ENCODE measurements at places on chromosomes 4 and X.

GRCh38 chrX:103727115-103727514 is 16.4 kb downstream of the TMEM31 start:
- DNase-seq: no peak

GRCh38 chr4:174855050-174855449 is 26.0 kb upstream of the GLRA3 start:
- DNase-seq: no peak

DNA sequence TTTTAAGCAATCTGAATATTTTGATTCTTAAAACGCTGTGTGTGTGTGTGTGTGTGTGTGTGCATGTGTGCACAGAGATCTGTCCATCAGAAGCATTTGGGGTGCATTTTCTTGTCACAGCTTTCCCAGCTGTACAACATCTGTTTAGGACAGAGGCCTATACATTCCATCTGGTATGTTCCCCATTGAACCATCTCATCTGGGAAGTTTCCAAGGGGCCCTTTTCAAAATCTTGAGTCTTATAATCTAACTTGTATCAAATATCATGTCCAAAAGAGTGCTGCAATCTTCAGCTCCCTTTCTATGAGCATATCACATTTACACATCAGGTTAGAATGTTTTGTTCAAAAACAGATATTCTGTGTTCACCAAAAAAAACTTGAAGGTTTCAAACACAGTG is 16.5 kb upstream of the MID1 start:
- no peak for DNase-seq

GRCh38 chr4:15130441-15130840 is 128.2 kb downstream of the CPEB2 start:
- DNase-seq: no peak

DNA sequence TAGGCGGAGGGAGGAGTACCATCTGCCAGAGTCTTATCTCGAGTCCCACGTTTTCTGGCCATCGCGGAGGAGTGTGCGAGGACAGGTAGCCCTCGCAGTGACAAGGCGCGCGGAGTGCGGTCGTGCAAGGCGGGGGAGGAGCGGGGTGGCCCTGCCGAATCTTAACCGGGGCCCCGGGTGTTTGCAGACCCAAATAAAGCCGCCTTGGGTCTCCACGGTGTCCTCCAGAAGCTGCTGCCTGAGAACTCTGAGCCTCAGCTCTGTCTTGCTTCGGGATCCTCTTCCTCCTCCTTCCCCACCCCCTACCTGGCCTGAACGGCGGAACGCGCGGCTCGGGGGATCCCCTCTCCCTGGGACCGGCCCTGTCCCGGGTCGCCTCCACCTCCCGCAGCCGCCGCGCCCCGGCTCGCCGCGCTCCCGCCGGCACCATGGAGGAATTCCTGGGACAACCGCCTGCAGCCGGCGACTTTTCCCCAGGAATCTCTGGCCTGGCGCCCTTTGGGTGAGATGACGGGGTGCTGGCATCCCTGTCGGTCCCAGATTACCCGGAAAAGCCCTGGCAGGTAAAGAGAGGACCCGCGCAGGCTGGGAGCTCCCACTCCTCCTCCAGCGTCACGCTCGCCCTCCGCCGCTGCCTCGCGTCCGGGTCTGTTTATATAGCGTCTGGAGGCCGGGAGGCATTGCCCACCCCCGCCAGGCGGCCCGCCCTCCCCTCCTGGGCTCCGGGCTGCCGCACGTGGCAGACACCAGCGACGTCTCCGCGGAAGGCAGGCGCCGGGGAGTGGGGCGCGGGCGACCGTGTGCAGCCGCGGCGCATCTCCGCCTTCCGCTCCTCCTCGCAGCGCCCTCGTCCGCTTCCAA is at the start of gene GALNTL6:
Gene GALNTL6 (plus strand): TSS at position 740 of the 861 bp plus-strand sequence.
- DNase-seq: no peak

DNA sequence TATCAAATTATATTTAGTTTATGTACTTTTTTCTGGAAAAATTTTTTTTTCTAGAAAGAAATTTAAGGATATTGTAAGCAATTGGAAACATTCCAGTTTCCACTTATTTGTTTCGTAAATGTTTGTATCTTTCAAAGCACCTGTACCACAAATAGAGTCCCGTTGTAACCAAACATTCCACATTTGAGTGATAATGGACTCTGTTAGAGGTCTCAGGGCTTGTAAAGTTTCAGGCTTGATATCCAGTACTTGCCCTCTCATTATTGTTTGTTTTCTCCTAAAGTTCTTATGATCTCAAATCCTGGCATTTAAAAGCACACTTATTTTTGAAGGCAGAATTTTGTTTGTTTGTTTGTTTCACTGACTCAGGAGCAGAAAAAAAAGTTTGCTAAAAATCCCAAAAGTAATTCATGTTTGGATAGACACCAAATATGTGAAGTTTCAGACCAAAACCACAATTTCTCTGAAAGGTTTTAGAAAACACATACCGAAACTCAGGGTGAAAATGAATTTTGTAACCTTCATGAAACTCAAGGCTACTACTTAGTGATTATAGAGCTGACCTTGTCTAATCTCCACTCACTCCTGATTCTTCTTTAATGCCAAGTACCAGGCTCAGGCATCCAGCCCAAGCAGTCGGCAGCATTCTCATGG is 5.7 kb upstream of the TMEM192 start:
- DNase-seq: no peak

DNA sequence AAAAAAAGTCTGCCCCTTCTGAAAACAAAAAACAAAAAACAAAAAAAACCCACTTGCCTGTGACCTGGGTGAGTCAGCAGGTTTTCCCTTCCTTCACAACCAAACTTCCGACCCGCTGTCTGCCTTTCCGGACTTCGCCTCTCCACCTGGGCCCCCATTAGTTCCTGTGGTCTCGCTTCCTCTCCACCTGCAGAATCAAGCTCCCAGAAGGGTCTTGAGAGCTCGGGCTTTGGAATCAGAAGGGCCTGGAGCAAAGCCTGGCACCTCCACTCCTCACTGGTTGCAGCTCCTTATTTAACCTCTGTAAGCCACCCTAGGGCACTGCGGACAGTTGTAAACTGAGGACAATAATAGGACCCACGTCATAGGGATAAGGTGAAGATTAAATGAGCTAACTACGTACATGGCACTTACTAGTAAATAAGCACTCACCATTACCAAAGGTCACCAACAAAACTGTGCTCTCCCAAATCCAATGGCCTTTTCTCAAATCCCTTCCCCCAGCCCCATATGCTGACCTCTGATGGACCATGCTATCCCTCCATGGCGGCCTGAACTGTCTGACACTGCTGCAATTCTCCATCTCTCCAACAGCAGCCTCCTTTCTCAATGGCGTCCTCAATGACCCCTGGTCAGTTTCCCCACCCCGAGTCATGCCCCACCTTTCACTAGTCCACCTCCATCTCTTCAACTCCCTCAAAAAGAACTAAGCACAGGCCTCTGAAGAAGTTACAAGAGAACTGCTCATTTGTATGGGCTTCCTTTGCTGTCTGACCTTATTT is 64.2 kb downstream of the IRF2 start:
- DNase-seq: peak; percentile 36

DNA sequence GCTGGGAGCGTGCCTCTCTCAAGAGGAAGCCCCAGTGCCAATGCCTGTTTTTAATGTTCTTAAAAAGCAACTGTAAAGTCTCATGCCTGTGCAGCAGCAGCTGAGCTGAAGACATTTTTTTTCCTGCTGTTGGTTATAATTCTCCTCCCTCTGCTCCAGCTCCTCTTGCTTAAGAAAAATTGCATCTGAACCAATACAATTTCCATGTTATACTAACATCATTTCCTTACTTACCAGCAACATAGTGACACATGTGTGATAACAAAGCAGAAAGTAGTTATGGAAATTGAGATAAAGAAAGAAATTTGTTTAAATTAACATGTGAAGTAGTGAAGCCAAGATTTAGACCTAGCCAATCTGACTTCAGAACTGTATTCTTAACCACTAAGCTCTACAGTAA is 101.4 kb downstream of the TBC1D19 start:
- DNase-seq: no peak

DNA sequence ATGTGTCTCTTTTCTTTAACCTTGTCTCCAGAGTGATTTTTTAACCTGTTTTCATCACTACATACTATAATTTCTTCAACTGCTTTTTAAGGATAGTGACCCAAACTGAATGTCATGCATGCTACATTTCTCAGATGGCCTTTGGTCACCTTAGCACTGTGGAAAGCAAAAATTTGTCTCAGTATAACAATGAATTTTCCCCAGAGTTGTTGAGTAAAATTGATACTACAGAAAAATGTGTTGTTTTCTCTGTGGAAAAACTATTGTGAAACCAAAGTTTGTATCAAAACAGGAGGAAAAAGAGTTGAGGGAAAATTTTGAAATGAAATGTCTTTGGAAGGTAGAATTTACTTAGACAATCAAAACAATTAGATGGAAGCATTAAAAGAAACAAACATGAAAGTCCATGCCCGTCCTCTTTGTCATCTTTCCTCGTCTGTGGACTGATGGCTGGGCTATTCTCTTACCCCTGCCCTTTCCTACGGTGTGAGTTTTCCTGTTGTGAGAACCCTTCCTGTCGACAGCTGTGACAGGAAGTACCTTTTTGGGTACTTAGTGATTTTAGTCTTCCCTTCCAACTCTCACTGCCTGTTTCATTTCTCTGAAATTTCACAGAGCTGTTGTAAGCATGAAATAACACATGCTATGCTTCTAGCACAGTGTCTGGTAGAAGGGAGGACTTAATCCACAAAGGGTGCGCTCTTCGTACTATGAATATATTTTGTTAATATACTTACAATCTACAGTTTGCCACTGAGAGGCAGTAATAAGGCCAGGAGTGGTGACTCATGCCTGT is 50.8 kb downstream of the LRP2BP start:
- DNase-seq: no peak

DNA sequence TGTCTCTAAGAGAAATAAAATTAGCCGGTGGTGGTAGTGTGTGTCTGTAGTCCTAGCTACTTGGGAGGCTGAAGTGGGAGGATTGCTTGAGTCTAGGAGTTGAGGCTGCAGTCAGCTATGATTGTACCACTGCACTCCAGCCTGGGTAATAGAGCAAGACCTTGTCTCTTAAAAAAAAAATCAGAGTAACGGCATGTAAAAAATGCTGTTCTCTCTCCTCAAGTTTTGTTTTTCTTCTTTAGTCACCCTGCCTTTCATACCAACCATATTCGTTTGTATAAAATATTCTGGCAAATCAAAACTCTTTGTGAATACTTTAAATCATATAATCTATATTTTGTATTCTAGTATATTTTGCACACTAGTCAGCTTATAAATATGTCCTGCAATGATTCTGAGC is 44.8 kb upstream of the NUDT6 start:
- no peak for DNase-seq

DNA sequence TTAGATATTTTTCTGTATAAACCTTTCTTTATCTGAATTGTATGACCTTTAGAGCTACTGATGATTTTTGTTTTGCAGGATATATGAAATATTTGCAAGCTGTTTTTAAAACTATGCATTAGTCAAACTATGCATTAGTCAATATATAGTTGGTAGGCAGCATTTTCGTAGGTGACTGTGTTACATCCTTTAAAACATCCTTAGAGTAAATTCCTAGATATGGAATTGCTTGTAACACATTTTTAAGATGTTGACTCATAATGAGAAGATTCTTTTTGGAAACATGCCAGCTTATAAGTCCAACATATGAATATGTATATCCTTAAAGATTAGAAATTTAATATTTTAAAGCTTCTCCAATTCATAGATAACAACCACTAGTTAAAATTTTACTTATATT is 1768.5 kb downstream of the PCDH7 start:
- DNase-seq: no peak
